Fibroblast of upper back skin (primary cell): ENCODE measurements at places on chromosomes 4 and X.

GRCh38 chr4:1550122-1551070, 133.7 kb downstream of the FAM53A start:
- DNase-seq, result no peak

GRCh38 chr4:150098214-150098613, 20.0 kb downstream of the DCLK2 start:
- no peak for DNase-seq

DNA sequence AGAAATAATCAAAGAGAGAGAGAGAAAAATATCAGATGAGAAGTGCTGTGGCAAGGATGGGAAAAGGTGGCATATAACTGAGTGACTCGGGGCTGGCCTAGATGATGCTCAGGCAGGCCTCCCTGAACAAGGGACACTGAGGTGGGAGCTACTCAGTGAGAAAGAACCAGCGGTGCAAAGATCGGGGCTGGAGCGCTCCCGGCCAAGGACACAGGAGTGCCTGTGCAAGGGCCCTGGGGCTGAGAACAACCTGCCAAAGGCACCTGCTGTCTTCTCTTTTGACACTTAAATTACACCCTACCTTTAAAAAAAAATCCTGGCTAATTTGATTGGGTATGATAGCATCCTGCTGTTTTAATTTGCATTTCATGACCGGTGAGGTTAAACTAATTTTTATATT, 77.7 kb upstream of the C4orf50 start:
- no peak for DNase-seq

- DNase-seq, result no peak
These were observed 143.8 kb downstream of the FBXW7 start for GRCh38 chr4:152392079-152392478.

DNA sequence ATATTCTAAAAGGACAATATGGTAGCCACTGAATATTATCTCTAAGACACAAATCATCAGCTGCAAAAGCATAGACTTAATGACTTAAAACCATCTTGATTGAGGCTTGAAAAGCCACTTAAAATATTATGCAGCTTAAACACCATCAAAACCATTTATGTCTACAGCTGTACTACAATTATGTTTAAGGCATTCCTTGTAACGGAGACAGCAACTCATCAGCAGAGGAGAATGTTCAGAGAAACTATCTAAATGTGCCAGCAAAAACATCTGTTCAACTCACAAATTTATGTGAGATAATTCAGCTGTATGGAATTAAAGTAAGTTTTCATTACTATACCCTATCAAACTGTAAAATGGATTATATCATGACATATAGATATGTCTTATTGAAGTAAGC, 147.9 kb upstream of the CTSO start:
- DNase-seq, result peak; percentile 69

DNA sequence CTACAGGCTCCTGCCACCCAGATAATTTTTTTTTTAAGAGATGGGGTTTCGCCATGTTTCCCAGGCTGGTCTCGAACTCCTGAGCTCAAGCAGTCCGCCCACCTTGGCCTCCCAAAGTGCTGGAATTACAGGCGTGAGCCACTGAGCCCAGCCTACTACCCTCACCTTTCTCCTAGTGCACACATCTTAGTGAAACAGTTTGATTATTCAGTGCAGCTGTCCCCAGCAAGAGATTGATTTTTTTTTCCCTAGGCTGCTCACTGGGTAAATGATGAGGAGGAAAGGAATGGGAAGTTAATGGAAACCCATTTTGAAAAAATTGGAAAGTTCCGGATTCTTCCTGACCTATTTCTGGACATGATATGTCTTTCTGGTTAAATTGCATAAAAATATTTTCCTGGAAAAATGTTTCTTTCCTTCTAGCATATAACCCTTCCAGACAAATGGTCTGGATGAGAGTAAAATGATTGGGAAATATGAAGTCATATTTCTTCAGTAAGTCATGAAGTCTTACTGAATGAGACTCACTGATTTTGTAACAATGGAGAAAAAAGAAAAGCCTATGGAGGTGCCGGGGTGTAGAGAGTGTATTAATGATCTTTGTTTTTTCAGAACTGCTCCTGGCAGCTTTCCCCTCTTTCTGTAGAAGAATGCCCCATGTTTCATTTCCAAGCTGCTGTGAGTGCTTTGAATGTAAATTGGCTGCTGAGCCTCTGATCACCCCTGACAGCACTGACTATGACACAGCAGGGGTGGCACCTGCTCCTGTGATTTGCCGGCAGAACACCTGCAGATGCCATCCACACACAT, 19.5 kb upstream of the ZNF41 start:
- peak; percentile 69 for DNase-seq

DNA sequence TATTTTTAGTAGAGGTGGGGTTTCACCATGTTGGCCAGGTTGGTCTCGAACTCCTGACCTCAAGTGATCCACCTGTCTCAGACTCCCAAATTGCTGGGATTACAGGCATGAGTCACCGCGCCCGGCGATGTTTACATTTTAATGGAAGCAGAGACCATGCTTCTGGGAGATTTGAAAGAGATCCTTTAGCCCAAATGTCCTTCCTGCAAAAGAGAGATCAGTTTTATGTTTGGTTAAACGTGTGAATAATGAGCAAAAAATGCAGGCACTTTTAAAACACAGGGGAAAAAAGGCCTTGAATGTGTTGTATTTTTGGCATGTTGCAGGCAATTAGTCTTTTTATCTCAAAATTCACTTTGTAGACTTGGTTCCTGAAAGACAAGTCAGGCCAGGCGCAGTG, 95.8 kb upstream of the ELOVL6 start:
- DNase-seq, result peak; percentile 22

DNA sequence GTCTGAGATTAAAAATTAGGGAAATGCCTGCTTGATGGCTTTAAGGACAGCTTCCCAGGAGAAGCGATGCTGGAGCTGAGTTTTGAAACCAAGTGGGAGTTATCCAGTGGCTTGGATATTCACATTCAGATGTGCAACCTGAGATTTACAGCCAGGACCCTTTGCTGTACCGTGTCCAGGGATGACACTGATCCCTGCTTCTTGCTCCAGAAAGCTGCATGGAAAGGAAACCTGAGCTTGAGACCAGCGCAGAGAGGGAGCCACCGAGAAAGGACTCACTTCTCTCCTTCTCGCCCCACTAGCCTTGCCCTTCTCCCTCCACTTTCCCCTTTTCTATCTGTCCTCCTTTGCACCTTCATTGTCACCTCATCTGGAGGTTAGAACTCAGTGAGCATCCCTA, 254.5 kb upstream of the PPARGC1A start:
- no peak for DNase-seq

DNA sequence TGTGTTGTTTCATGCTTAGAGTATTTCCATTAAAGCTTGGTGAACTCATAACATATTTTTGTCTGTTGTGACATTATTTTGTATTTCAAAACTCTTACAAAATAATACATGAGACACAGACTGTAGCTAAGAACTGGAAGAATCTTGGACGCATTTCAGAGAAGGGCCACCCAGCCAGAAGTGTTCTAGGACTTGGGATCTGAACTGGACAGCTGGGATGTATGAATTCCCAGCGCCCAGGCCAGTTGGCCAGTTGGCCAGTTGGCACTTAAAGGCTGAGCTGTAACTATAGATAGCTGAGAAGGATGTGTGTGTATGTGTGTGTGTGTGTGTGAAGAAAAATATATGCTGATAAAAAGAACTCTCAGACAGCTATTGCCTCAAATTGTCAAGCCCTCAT, 193.4 kb upstream of the GPR101 start:
- DNase-seq, result no peak

GRCh38 chr4:95798003-95798402, 41.9 kb upstream of the PDHA2 start:
- DNase-seq, result no peak

GRCh38 chrX:153763298-153763932, 634 bp upstream of the PLXNB3 start:
- no peak for DNase-seq

DNA sequence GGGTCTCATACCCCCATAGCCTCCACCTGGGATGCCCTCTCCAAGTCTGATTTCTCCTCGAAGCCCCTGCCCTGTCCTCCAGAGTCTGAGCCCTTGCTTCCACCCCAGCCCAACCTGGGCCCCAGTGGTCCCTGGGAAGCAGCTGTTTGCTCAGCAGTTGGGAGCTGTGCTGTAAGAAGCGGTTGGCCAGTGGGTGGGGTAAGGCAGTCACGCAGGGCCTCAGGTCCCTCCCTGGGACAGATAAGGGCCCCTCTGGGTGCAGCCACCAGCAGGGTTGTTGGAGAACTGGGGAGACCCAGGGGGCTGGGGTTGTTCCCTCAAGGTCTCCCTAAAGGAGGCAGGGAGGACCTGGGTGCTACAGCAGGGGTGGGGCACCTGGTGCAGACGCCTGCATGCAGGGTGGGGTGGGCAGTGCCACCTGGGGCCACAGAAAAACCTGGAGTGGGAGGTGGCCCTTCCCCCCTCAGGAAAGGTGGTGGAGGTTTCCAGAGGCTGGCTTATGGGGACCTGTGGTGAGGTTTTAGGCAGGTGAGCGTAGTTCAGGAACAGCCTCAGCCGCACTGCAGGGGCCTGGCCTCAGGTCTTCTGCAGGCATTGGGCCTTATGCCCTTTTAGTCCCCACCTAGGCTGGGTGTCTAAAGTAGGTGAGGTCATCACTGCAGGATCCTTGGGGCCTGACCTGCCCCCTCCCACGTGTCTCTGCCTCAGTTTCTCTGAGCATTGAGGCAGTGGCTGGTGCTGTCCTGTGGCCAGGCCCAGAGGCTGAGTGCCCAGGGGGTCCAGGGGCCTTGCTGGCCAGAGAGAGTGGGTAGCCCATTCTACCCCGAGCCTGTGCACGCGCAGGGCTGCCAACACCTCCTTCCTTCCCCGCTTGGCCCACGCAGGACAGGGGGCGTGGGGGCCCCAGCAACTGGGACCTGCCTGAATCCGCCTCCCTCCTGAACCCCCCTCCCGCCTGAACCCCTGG, 3.1 kb upstream of the SLC26A1 start:
- no peak for DNase-seq

GRCh38 chrX:130716346-130716745, 186.7 kb downstream of the ENOX2 start:
- DNase-seq, result no peak

- DNase-seq, result no peak
These were observed 79.3 kb upstream of the MTNR1A start for GRCh38 chr4:186634591-186635128.

DNA sequence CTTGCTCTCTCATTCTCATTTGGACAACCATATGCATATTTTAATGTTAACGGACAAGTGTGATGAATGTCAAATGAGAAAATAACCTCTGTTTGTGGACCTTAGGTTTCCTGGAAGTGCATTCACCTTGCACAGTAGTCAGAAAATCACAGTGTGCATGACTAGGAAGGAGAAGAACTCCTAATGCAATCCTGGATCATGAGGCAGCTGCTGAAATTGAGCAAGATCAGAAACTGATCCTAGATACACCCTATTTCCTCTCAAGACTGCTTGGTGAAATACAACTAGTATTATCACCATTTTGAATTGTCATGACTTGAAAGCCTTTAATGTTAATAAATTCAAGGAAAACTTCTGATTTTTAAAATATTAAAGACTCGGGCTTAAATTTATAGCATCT, 1148.9 kb downstream of the STIM2 start:
- peak; percentile 28 for DNase-seq

DNA sequence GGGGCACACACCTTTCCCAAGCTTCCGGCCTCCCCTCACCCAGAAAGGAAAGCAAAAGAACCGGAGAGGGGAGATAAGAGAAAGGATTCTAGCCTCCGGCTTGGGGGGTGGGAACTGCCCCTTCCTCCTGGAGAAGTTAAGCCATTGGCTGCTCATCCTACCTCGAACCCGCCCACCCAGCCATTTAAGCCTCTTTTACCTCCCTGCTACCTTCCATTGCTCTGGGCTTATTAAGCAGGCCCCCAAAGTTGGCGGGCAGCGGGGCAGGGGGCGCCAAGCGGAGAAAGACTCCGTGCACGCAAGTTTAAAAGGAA, 2.3 kb downstream of the MAML3 start:
- DNase-seq, result peak; percentile 82

- peak; percentile 45 for DNase-seq
These were observed 27.3 kb downstream of the ZNF330 start for GRCh38 chr4:141248029-141248428.

- no peak for DNase-seq
These were observed 6.8 kb upstream of the MSL3 start for GRCh38 chrX:11751261-11751660.

- DNase-seq, result peak; percentile 7
These were observed at the start of gene TLR2 for GRCh38 chr4:153684182-153684970. Gene TLR2, plus strand, starts transcription at chr4:153684280. Its CDS starts 18,628 bp downstream, at chr4:153702908.

DNA sequence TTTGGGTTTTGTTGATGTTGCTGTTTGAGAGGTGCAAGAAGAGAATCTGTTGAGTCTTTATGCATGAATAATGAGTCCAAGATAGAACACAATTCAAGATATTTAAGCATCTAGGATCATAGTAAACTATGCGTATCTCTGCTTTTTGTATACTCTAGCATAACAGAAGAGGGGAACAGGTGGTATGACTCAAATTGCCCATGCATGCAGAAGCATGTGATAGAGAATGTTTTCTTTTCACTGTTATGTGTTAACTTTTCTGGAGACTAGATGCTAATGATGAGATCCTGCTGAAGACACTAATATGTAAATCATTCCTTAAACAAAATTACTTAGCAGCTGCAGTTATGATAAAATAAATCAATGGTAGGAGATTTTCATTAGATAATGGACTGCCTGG, 165.3 kb upstream of the FTHL17 start:
- no peak for DNase-seq
